GM23248 (cell line): ENCODE measurements at places on chromosomes 4 and X.

DNA sequence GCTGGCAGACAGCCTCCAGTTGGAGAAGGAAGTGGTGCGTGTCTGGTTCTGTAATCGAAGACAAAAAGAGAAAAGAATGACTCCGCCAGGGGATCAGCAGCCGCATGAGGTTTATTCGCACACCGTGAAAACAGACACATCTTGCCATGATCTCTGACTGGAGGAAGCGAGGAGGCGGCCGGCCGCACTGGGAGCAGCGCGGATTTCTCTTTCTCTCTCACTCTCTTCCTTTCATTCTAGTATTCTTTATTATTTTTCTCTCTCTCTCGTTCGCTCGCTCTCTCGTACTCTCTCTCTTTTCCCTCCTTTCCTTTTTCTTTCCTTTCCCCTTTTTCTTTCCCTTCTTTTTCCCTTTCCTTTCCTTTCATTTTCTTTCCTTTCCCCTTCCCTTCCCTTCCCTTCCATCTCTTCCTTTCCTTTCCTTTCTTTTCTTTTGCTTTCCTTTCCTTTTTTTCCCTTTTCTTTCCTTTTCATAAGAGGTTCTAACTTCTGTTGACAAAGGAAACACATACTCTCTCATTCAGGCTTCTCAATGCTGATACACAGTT lies 1.2 kb downstream of the POU3F4 start:
- no peak for DNase-seq
- no peaks in the 10 kb centered on the region for H3K4me1 ChIP-seq
- peaks cover 10% of the 10 kb centered on the region; the same call in 1 of the 2 replicates for H3K27me3 ChIP-seq
- no peak overlapping the region for H3K27ac ChIP-seq

- no peaks in the 10 kb centered on the region for H3K4me1 ChIP-seq
- no peak for DNase-seq
These were observed 136.8 kb downstream of the ADAM29 start for GRCh38 chr4:175054980-175055379.

DNA sequence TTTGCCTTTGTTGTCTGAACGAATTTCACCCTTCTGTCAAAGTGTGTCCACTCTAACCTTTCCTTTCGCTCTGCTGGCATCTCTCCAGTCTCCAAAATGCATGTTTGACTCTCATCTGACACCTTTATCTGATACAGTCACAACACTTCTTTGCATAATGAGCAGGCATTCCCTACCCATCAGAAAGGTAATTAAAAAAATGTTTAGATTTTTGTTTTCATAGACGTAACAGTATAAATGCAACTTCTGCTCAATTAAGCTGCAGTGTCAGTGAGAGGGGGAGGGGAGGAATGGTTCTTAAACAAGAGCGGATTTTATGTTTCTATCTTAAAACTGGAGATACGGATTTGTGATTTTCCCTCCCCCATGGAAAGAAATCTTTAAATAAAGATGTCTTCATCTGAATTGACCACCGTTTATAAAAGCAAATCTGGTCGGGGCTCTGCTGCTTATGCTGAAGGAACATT lies 70.2 kb downstream of the CXXC4 start:
- no peaks in the 10 kb centered on the region for H3K36me3 ChIP-seq

DNA sequence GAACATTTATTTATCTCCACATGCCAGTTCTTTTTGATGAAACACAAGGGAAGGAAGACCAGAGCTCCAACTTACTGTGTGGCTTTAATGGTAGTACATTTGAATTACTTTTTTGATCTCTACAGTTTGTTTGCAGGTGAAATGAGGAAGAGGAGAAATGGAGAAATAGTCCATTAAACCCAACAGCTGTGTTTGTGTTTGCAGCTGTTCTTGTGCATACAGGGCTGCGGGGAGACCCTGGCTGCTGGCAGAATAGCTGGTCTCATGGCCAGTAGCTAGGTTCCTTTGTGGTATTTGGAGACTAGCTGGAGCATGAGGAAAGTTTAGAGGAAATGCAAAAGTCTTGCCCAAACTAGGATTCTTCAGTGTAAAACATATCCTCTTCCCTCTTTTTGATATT lies 374.8 kb downstream of the GPAT3 start:
- peaks cover 7% of the 10 kb centered on the region for H3K4me1 ChIP-seq
- no peak overlapping the region for H3K4me3 ChIP-seq
- DNase-seq, result no peak
- no peaks in the 10 kb centered on the region for H3K36me3 ChIP-seq
- H3K27ac ChIP-seq, result no peak overlapping the region

DNA sequence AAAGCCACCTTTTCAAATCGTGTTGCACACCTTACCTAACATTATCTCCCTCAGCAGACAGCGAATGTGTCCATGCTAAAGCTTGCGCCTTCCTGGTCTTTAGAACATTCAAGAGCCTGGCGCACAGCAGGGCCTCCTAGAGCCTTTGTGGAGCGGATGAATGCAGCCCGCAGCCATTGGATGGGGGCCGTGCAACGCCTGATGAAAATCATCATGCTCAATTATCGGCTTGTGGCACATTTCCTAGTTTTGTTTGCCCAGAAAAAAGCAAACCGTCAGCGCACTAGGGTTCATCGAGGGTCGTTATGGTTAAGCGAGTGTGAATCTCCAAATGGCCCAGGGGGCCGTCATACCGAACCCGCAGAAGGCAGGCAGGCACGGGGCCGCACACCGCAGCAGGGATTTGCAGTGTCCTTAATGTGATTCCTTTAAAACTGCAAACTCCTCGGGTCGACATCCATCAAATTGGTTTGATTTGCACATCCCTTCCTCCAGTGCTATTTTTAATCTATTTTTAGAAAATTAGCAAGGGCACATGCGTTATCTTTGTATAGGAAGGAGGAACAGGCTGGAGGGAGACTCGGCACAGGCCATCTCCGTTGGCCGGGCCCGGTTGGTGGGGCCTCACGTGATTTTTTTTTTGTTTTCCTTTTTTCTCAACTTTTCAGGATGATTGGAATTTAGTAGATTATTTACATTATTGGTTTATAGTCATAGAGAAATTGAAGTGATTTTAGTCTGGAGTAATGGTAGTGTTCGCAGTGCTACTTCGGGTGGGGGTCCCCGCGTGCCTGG lies 53.1 kb downstream of the ABLIM2 start:
- peaks cover 85% of the 10 kb centered on the region for H3K27me3 ChIP-seq
- H3K4me3 ChIP-seq, result no peak overlapping the region
- no peak for DNase-seq
- no peak overlapping the region for H3K27ac ChIP-seq

DNA sequence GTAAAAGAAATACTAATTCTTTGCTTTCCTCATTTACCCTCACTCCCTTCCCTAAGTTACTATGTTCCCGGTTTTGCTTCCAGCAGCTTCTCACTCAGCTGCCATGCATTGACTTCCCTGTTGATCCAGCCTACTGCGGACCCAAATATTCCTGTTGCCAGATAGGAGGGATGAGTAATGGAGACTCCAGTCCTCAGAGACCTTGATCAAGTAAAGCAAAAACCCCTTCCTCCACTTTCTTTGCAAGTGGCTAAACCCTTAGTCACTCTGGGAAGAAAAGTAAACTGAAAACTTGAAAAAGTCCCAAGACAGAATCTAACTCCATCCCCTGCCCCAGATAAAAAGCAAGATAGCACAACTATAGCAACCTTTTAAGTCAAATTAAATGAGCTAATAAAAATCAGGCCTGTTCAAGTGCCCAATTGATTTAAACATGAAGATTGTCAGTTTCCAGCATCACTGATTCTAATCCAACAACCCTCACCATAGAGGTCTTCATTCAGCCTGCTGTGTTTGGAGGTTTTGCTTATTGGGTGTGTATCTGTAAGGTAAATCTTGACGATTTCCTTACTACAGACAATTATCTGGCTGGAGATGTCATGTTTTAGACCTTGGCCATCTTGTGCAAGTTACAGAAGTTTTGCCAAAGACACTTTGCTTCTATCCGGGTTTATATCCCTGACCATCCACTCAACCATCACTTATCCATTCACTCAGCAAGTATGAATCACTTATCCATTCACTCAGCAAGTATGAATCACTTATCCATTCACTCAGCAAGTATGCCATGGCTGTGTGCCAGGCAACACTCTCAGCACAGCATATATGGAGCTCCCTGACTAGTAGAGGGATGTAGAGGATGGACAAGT lies 17.6 kb downstream of the FGFBP1 start:
- no peaks in the 10 kb centered on the region for H3K36me3 ChIP-seq
- peak; percentile 94 for DNase-seq
- H3K27ac ChIP-seq, result peak overlapping the region; percentile 63
- no peaks in the 10 kb centered on the region for H3K27me3 ChIP-seq

DNA sequence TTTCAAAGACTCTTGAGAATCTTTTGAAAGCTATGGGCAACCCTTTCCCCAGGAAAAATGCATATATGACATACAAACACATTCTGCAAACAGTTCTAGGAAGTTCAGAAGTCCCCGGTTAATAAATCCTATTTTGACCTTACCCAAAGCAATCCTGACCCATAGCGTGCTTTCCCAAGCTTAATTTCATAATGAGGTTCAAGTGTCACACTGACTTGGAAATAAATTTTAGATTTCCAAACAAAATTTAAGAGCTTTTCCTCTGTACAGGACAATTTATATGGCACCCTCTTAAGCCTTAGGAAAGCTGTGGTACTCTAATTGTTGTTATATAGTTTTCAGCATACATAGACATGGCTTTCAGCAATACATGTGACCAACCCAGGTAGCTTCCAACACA lies 11.3 kb downstream of the MID2 start:
- no peak for DNase-seq
- no peak overlapping the region for H3K4me3 ChIP-seq
- H3K27me3 ChIP-seq, result no peaks in the 10 kb centered on the region
- H3K27ac ChIP-seq, result no peak overlapping the region
